CD4-positive, alpha-beta T cell treated with Interleukin-4 for 1 hour (primary cell): ENCODE measurements at places on chromosomes 3 and 15.

DNA sequence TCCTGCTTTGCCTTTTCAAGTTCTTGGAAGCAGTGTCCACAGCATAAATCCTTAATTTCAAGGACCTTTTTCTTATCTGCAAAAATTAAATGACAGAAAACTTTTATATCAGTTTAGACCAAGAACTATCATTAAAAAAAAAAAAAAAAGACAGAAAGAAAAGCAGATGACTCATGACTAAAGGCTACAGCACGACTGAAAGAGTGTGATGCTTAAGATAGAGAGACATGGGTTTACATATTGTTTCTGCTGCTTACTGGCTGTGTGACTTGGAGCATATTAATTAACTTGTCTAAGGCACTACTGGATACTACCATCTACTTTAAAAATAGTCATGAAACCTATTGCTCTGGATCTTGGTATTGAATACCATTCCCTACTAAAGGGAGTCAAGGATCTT lies 62.3 kb downstream of the CEP152 start:
- no peak for DNase-seq

GRCh38 chr3:146172586-146172985 lies 11.6 kb upstream of the PLOD2 start:
- DNase-seq = no peak

GRCh38 chr3:99764377-99764776 lies 53.3 kb upstream of the CMSS1 start:
- no peak for DNase-seq

- DNase-seq = no peak
These were observed 1.6 kb downstream of the FBN1 start for GRCh38 chr15:48643776-48644466.

DNA sequence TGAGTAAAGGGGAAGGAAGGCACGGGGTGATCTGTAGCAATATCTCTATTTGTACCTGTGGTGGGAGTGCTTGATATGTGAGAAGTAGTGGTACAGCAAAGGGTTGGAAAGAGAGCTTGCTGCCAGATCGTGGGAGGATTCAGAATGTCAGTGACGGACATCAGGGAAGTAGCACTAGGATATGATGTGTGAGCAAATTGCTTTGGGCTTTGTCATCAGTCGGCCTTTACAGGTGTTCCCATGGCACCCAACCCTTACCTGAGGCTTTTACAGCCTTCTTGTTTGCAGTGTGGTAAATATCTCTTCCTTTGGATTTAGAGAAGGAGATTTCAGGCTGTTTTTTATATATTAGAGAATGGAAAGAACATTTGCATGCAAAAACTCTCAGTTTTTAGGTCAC lies 29.8 kb downstream of the IL1RAP start:
- DNase-seq = no peak

DNA sequence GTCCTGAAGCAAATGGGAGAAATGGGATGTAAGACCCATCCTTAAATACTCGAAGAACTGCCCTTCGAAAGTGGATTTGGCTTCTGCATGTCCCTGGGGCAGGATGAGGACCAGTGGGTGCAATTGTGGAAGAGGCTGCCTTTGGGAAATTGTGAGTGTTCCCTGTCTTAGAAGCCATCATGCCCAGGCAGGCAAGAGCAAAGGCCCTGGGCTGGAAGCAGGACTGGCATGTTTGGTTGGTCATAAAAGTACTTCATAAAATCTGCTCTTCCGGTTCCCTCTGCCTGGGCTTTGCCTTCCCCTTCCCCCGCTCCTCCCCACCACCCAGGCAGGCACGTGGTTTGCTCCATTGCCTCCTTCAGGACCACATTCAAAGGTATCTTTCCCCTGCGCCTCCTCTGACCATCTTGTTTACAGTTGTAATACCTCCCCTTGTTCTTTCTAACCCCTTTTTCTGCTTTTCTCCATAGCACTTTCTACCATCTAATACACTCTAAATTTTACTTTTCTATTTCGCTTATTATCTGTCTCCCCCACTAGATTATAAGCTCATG lies 8.3 kb downstream of the MINAR1 start:
- no peak for DNase-seq

DNA sequence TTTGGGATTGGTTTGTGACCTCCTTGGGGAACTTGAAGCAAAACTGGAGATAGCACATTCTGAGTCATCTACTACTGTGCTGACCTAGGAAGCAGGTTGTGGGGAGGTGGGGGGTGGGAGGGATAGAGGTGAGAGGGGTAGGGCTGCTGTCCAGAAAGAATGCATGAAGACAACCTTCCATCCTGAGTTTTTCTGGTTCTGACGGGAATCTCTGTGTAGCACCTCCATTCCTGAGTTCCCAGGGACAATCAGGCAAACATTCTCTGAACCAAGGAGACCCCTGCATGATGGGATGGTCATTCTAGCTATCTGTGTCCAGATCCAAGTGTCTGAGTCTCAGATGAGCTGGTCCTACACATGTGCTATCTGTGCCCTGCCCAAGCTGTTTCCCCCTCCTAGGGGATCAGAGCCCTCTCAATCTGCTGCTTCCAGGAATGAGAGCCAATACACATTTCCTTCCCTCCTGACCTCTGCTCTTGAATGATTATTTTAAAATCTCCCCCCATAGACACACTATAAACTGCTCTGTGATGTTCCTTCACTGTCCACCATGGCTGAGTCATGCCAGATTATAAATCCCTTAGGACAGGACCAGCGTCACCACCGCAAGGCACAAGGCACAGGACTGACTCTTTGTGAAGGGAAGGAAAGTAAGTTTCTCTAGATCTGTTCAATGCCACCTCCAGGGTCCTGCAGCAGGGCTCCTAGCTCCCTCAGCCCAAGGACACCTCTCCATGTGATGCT lies 2.2 kb upstream of the CD276 start:
- no peak for DNase-seq

DNA sequence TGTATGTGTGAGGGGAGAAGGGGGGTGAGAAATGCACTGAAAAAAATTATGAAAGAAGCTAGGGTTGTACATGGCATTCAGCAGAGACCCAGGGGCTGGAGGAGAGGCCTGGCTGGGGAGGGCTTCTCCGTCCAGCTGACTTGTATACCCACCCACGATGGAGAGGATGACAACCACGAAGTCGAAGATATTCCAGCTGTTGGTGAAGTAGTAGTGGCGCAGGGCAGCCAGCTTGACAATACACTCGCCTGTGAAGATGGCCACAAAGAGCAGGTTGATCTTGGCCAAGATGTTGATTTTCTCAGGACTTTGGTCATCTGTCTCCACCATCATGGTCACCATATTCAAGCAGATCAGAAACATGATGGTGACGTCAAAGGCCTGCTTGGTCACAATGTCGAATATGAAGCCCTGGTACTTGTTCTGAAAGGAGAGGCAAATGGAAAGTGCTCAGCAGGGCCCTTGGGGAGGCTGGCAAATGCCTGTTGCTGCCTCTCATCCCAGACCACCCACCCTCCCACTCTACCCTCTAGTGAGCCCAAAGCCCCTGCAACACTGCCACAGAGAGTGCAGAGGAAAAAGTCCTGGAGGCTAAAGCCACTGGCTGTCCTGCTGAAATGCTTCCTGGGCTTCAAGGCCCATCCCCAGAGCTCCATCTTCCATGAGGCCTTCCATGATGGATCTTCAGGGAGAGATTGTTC lies 58.1 kb downstream of the EXOG start:
- DNase-seq = no peak

DNA sequence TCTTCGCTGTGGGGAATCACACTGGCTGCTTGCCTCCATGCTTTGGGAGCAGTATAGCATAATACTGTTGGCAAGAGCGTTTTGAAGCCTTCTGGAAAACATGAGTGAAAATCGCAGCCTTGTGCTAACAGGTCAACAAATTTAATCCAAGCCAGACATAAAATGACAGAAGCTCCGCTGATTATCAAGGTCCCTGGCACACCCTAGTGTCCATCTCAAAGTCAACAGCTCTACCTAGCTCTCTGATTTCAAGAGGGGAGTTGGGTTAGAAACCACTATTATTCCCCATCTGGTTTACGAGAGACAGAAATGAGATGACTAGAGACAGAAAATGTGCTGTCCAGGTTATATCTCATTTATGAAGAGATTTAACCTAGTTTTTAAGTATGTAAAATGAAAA lies 73.6 kb upstream of the MDFIC2 start:
- no peak for DNase-seq

DNA sequence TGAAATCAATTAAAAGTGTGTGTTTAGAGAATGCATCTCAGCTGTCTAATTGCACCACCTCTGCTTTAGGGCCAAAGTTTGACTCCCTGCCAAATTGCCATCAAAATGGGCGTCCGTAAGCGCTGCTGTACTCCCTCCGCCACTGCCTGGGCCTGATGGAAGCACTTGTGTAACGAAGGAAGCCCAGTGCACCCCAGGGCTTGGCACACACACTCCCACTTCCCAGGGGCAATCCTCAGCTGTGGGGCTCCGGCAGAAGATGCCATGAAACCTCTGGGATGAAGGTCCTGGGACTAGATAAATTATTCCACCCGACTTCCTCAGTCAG lies 137.8 kb downstream of the RORA start:
- DNase-seq = no peak

- no peak for DNase-seq
These were observed 92.5 kb upstream of the ATP10A start for GRCh38 chr15:25955628-25956027.
